ENCODE measurements at places on chromosomes 3 and 15. TPM values are rescaled to one million over a fixed set of nuclear protein-coding genes. Genes with fewer than 3 reads are reported as not detected.
A peak's percentile ranks its signal among the peaks of the same experiment; 100 is the strongest.

DNA sequence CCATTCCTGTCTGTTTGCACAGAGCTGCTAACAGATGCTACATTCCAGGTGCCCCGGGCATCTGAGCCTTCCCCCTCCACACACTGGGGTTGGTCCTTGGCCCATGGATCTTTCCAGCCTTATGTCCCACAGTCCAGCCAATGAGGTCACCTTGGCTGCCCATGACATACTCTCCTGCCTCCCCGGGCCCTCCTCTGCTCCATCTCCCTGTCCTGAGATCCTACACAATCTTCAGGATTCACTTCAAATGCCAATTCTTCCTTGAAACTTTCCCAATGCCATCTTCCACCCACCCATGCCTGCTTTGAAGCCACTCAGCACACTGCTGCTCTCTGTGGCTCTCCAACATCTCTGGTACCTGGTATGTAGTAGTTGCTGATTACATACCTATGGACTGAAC lies 4.3 kb downstream of the CHRNA3 start:
- DNase-seq: no peak

DNA sequence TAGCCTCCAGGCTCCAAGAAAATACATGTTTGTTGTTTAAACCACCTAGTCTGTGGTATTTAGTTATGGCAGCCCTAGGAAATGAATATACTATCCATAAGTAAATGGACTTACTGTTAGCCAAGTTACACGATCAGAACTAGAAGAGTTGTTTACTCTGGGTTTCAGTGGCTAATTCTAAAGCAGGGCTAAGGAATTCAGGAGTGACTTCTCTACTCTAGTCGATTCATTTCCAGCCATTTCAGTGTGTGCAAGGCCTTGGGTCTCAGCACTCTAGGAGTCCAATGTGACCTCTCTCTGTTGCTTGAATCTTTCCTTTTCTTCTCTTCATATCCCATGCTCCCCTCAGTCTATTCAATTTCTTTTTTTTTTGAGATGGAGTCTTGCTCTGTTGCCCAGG lies 66.7 kb downstream of the BHLHE40 start:
- DNase-seq: no peak

DNA sequence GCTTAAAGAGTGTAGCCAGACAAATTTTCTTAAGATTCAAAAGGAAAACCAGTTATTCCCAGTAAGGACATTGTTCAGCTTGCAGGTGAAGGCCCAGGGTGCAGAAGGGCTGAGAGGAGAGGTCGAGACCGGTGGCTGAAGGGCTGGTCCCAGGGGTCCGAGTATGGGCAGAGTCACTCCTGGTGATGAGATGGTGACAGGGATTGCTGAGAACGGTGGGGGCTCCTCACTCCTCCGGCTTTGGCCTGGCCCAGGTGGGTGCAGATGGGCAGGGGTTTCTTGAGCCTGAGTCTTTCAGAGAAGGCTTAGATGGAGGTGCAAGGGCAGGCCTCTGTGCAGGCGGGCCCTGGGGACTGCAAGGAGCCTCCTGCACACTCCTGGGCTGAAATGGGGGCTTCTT lies 56.2 kb downstream of the ZNF445 start:
- no peak for DNase-seq

DNA sequence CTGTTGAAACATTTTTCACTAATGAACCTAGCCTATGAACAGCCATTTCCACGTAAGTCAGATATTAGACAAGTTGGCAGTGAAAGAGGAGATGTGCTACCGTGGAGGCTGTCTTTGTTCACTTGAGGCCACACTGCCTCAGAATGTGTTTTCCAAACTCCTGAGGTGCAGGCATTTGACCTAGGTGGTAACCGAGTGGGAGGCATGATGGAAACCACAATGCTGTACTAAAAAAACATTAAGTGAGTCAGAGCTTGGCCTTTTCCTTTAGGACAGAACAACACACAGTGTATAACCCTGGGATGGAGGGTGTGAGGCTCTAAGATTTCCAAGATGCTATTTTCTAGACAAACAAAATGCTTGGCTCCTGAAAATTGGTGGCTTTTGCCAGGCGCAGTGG lies 406.3 kb downstream of the SOX2 start:
- no peak for DNase-seq

DNA sequence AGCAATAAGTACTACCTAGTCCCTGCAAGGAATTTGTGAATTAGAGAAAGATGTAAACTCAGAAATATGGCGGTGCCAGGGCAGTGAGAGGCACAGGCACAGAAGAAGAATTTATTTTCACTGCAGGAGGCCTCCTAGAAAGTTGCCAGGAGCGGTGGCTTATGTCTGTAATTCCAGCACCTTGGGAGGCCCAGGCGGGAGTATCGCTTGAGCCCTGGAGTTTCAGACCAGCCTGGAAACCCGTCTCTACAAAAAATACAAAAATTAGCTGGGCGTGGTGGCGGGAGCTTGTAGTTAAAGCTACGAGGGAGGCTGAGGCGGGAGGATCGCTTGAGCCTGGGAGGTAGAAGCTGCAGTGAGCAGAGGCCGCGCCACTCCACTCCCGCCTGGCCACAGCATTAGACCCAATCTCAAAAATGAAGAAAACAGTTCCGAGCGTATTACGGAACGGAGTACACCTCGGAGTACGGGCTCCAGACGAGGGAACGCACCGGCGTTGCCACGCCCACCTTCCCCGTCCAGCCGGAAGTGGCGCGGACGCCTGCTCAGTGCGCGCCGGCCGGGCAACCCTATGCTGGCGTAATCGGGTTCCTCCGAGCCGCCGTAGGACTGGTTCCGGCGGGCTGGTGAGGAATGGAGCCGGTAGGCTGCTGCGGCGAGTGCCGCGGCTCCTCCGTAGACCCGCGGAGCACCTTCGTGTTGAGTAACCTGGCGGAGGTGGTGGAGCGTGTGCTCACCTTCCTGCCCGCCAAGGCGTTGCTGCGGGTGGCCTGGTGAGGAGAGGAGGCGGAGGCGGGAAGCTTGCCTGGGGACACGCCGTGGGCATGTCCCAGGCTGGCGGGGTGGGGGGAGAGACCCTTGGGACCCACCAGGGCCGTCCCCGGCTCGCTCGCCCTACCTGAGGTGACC lies at the start of gene FBXO22:
Gene FBXO22, plus strand, starts transcription at position 548 of the 909 bp plus-strand sequence. Its CDS starts 86 bp downstream, at position 634.
- peak; percentile 91 for DNase-seq

DNA sequence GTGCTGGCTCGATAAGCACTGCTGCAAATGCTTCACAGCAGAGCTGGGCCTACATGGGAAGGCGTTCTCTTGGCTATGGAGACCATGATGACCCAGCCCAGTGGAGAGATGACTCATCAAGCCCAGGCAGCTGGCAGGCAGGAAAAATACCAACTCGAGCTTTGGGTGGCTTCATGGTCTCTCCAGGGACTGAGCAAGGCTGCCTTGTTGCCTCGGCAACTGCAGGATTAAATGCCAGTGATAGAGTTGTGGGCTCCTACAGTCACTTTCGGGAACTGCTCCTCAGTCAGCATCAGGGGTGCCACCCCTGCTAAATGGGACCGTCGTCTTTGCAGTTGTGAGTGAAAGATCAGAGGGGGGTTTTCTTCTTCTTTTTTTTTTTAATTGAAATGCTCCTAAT lies 54.6 kb upstream of the MYZAP start:
- DNase-seq: no peak

DNA sequence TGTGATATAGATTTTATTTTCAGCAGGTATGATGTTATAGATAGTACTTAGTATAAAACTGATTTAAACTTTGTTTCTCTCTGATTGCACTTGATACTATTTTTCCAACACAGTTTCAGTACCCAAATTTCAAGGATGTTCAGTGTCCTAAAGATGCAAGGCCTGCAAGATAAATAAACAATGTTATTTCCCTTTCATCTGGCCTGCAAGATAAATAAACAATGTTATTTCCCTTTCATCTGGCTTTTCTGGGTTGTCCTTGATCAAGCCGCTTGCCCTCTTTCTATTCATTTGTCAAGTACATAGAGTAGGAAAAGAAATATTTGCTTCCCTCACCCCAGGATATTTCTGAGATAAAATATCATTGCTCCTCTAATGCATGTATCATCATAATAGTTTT lies 571.0 kb downstream of the FGF12 start:
- DNase-seq: no peak

GRCh38 chr3:197021729-197022404 lies 7.8 kb downstream of the MELTF start:
- DNase-seq: no peak

DNA sequence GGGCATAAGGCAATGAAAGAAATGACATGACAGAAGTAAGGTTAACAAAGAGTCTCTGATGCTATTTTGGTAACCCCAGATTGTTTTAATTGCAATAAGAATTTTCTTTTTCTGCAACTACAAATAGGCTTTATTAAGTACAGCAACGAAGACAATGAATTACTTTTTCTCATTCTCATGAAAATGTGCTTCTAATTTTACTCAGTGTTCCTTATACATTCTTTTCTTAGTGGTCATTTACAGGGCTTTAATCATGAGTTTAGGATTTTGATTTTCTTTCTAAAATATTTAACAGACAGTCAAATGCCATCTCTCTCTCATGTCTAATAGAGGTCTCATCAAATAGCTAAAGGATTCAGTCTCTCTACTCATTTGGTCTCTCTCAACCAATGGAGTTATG lies 452.1 kb downstream of the RAP2B start:
- DNase-seq: no peak

DNA sequence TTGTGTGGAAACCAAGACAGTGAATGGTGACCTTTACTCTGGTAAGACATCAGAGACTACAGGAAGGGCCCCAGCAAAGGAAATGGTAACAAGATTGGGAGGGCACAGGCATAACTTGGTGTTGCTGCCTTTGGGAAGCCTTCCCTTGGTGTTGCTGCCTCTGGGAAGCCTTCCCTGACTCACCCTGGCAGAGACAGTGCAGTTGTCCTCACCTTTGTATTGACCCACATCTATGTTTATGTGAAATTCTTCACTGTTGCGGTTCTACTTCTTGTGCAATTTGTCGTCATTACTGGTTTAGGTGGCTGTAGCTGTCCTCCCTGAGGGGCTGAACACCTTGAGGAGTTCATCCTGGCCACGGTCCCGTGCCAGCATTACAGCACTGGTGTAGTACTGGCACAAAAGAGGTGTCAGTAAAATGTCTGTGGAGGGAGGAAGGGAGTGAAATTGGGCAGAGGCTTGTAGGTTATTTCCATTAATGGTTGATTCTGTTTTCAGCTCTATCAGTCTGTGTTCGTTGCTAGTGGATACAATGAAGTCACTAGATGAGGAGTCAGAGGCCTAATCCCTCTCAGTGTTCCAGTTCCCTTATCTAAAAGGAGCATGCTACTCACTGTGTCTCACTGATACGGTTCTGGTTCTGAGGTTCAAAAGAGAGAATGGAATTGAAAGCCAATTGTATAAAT lies 21.6 kb downstream of the IFT122 start:
- DNase-seq: no peak

DNA sequence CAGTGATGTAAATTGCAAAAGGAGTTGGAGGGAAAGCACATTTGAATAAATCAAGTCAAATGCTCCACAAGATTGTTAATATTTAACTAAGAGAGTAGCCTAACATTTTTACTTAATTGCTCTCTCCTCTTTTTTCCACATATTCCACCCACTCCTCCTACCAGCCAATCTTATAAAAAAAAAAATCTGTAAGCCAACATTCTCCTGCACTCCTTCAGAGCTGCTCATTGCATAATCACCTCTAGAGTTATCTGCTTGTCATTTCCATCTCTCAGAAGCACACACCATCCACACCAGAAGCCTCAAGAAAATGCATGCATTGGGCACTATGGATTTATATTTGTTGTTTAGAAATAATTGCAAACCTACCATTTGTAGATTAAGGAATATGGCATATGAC lies 64.1 kb downstream of the CADPS start:
- no peak for DNase-seq

GRCh38 chr3:155323063-155323666 lies 29.7 kb upstream of the STRIT1 start:
- DNase-seq: peak; percentile 47

GRCh38 chr15:77410701-77411618 lies 8.9 kb downstream of the PEAK1 start:
- DNase-seq: no peak

- no peak for DNase-seq
Measured at GRCh38 chr15:39406485-39406884, 174.4 kb upstream of the THBS1 start.

DNA sequence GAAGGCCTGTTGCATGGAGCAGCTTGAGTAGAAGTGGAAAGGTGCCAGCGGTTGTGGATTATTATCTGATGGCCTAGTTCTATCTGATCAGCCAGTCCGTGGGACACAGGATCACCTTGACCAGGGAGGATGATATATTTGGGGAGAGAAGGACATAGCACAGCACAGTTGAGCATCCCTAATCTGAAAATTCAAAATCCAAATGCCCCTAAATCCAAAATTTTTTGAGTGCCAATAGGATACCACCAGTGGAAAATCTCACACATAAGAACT lies 6.0 kb downstream of the CSPG4 start:
- no peak for DNase-seq

- DNase-seq: no peak
Measured at GRCh38 chr3:71705681-71706080, 19.5 kb downstream of the EIF4E3 start.

- no peak for DNase-seq
Measured at GRCh38 chr3:127525373-127525772, 65.2 kb downstream of the TPRA1 start.

GRCh38 chr3:31312400-31312799 lies 220.3 kb upstream of the STT3B start:
- no peak for DNase-seq

- no peak for DNase-seq
Measured at GRCh38 chr3:94414418-94414817, 351.6 kb downstream of the NSUN3 start.

DNA sequence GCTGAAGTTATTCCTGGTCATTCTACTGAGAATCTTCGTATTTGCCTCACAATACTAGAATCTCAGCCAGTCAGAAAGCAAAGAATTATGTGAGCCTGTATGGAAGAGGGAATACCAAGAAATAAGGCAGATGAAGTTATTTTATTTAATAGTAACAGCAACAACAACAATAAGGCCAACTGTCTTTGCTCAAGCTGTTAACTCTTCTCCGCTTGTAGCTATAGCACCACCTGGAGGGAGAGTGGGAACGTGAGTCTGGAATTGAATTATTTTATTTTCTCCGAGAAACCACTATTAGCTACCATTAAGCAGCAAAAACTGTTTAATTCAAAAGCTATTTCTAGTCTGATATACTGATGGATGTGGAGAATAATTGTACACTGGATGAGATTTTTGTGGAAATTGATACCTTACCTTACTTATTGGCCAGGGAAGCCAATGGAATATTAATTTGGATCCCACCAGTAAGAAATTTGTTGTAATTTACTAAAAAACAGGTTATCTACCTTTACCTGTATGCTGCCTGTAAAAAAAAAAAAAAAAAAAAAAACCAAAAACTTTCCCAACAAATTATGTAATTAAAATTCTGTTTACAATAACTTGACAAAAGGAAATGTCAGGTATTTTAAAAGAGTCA lies 50.1 kb downstream of the CALML4 start:
- peak; percentile 35 for DNase-seq

The ARPP21 gene
- not detected for total RNA-seq

The ABCC5 gene
- 17.9 TPM for total RNA-seq

The OIP5 gene
- total RNA-seq: 4.6 TPM

The FSIP1 gene
- 2.3 TPM for total RNA-seq

The CKMT1A gene
- 4.8 TPM for total RNA-seq

The CFAP100 gene
- 2.3 TPM for total RNA-seq

The C3orf80 gene
- total RNA-seq: 0.68 TPM

The FEZF2 gene
- total RNA-seq: not detected

The SLC9C1 gene
- 0.91 TPM for total RNA-seq

The IL12A gene
- 1.3 TPM for total RNA-seq
